MCF 10A (cell line): ENCODE measurements at places on chromosomes 2 and 18. TPM values are rescaled to one million over a fixed set of nuclear protein-coding genes. Genes with fewer than 3 reads are reported as not detected.

GRCh38 chr18:4603955-4604354 is 148.8 kb upstream of the DLGAP1 start:
- H3K36me3 ChIP-seq: no peaks in the 10 kb centered on the region
- H3K27ac ChIP-seq: no peak overlapping the region
- H3K4me3 ChIP-seq: no peak overlapping the region
- no peaks in the 10 kb centered on the region for H3K27me3 ChIP-seq
- H3K4me1 ChIP-seq: no peaks in the 10 kb centered on the region

DNA sequence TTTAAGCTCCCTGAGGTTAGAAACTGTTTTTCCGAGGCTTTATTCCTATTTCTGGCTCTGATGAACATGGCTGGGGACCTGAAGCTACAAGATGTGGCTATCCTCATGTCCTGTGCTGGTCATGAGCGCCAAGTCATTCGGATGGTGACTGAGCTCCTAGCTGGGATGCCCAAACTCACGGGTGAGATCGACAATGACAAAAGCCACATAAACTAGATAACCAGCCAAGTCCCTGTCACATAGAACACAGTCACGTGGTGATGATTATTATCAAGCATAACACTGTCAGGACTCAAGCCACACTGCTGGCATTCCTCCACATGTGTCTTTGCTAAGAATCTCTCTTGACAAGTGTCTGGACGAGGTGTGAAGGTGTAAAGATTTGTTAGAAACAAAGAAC is 274.9 kb downstream of the CLIP4 start:
- H3K27me3 ChIP-seq: peaks cover 59% of the 10 kb centered on the region
- no peak overlapping the region for H3K27ac ChIP-seq
- DNase-seq: no peak
- H3K4me1 ChIP-seq: no peaks in the 10 kb centered on the region

DNA sequence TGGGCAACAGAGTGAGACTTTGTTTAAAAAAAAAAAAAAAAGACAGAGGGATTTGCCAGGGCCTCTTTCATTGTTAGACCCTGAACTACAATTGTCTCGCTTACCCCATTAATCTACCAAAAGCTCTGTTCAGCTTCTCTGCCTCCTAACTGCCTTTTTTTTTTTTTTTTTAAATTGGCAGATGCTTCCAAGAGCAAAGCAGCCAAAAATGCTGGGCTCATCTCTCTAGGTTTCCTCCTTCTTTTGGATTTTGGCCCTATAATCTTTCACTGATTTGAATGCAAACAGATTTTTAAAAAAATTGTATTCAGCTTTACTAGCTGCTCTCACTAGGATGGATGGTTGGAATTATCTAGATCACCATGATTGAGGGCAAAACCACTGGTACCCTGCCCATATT is 33.2 kb upstream of the RAPGEF4 start:
- no peak overlapping the region for H3K4me3 ChIP-seq
- H3K27ac ChIP-seq: no peak overlapping the region
- no peak for DNase-seq
- H3K4me1 ChIP-seq: peaks cover 15% of the 10 kb centered on the region

- H3K36me3 ChIP-seq: peaks cover 23% of the 10 kb centered on the region
- H3K27ac ChIP-seq: no peak overlapping the region
- H3K4me1 ChIP-seq: peaks cover 11% of the 10 kb centered on the region
- DNase-seq: no peak
- H3K4me3 ChIP-seq: no peak overlapping the region
These were observed 19.9 kb downstream of the WDSUB1 start for GRCh38 chr2:159266554-159266953.

GRCh38 chr2:163594497-163594896 is 141.3 kb downstream of the FIGN start:
- no peak overlapping the region for H3K27ac ChIP-seq
- H3K36me3 ChIP-seq: no peaks in the 10 kb centered on the region
- H3K4me1 ChIP-seq: no peaks in the 10 kb centered on the region
- DNase-seq: no peak
- no peaks in the 10 kb centered on the region for H3K27me3 ChIP-seq
- no peak overlapping the region for H3K4me3 ChIP-seq

DNA sequence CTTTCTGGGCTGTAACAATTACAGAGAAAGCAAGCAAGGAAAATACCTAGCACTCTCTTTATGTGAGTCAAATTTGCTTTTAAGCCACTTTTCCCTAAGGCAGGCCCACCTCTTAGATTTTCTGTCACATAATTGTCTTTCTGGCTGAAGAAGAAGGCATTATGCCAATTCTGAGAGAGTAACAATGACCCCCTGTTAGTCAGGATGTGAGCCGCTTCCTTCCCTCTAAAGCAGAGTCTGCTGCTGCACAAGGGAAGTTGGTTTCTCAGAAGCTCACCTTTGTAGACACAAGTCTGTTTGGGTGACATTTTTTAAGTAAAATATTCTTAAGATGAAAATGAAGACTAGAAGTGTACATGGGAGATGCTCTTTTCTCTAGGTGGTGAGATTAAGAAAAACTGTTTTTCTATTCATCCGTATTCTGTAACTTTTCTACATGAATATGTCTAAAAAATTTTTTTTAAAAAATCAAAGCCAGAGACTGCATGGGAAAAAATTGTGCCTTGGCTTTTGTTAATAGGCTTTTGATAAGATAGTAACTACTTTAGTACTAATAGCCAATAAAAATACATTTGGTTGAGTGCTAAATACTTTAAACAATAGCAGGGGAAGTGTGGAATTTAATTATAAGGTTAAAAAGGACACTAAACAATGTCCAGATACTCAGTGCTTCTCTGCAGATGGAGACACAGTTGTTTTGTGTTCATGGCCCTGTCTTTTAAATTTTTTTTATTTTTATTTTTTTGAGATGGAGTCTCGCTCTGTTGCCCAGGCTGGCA is 33.4 kb upstream of the VPS54 start:
- H3K36me3 ChIP-seq: no peaks in the 10 kb centered on the region
- H3K27ac ChIP-seq: no peak overlapping the region
- no peak overlapping the region for H3K4me3 ChIP-seq

GRCh38 chr2:21924640-21925285 is 801.0 kb downstream of the TDRD15 start:
- no peak for DNase-seq
- no peak overlapping the region for H3K27ac ChIP-seq
- H3K27me3 ChIP-seq: no peaks in the 10 kb centered on the region
- no peak overlapping the region for H3K4me3 ChIP-seq

- no peak overlapping the region for H3K27ac ChIP-seq
- no peaks in the 10 kb centered on the region for H3K27me3 ChIP-seq
- H3K4me1 ChIP-seq: no peaks in the 10 kb centered on the region
- peaks cover 7% of the 10 kb centered on the region for H3K36me3 ChIP-seq
These were observed 40.0 kb downstream of the TEX44 start for GRCh38 chr2:231632559-231633142.

DNA sequence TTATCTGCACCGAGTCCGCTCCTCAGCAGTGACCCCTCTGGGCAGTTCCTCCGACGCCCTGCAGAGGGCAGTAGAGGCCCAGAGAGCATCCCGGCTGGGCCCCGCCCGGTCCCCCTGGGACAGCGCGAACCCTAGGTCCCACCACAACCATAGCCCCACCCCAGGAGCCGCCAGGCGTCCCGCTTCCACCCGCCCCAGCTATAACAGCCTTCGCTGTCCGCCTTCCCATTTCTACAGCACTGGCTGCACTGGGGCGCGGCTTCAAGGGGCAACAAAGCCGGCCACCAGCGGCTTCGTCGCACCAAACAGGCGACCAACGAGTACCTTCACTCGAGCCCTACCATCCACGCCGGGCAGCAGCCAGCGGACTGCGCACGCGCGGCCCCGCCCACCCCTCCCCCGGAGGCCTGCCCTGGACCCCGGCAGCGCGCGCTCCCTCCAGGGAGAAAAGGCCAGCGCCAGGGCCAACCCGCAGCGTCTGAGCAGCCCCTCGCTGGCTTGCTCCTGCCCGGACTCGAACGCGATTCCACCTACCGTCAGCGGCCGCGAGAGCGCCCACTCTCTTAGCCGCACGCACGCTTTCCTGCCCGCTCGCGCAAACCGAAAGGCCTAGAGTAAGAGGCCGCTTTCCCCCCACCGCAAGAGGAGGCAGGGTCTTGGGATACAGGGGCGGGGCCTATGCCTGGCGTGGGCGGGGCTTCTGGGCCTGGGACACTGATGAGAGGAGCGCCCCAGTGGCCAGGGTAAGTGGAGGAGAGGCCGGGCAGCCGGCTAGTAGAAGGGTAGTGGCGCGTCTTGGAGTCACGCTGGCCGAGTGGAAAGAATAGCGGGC is at the start of gene NHEJ1:
TSS of gene NHEJ1 (minus strand) at position 630 of the 832 bp plus-strand sequence. CDS start 2,453 bp downstream, outside the sequence.
- peak within 1 kb of the TSS; percentile 37 for H3K27ac ChIP-seq
- DNase-seq: peak; percentile 95
- peaks cover 8% of the 10 kb centered on the region for H3K36me3 ChIP-seq
- H3K4me1 ChIP-seq: peaks cover 14% of the 10 kb centered on the region

- H3K36me3 ChIP-seq: no peaks in the 10 kb centered on the region
- DNase-seq: no peak
- H3K27me3 ChIP-seq: no peaks in the 10 kb centered on the region
- H3K27ac ChIP-seq: no peak overlapping the region
- H3K4me3 ChIP-seq: no peak overlapping the region
These were observed 71.4 kb downstream of the BOD1L2 start for GRCh38 chr18:57218281-57218680.

- peaks cover 18% of the 10 kb centered on the region for H3K27me3 ChIP-seq
- no peak overlapping the region for H3K4me3 ChIP-seq
- H3K36me3 ChIP-seq: no peaks in the 10 kb centered on the region
- no peak for DNase-seq
- H3K27ac ChIP-seq: no peak overlapping the region
These were observed 74.6 kb upstream of the GPC1 start for GRCh38 chr2:240360645-240361475.

- peaks cover 28% of the 10 kb centered on the region for H3K4me1 ChIP-seq
- no peak for DNase-seq
- peaks cover 7% of the 10 kb centered on the region for H3K36me3 ChIP-seq
- no peak overlapping the region for H3K27ac ChIP-seq
- no peak overlapping the region for H3K4me3 ChIP-seq
These were observed 11.9 kb downstream of the MREG start for GRCh38 chr2:216001216-216002100.

Gene MAP2
- 16.2 and 40.2 TPM in 2 replicates for total RNA-seq

Gene CBLN2
- not detected in 2 replicates for total RNA-seq

Gene UCN
- total RNA-seq: 7.9 and 9.5 TPM in 2 replicates

Gene KIAA2012
- not detected in 2 replicates for total RNA-seq
